Endodermal cell (in vitro differentiated cells): ENCODE measurements at places on chromosomes 5 and 9. TPM values are rescaled to one million over a fixed set of nuclear protein-coding genes. Genes with fewer than 3 reads are reported as not detected.

- peaks cover 80% of the 10 kb centered on the region for H3K36me3 ChIP-seq
- no peak overlapping the region for H3K27ac ChIP-seq
- no peaks in the 10 kb centered on the region for H3K27me3 ChIP-seq
- no peaks in the 10 kb centered on the region for H3K4me1 ChIP-seq
Measured at GRCh38 chr9:87650611-87651295, 75.2 kb upstream of the CTSL start.

DNA sequence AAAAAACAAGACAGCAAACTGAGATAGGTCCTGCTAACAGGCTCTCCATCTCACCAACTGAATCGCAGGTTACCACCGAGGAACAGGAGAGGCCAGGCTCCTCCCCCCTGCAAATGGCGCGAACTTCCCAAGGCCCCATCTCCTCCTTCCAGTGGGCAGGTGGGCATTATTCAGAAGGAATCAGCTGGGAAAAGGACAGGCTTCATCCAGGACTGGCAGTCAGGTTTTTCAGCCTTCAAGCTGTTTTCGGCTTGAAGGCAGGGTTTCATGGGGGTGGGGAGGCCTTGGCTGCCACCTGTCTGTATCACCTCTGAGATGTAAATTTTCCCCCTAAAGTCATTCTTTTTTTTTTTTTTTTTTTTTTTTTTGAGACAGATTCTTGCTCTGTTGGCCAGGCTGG is 79.4 kb downstream of the SFXN1 start:
- H3K27ac ChIP-seq: no peak overlapping the region
- peak; percentile 65 for DNase-seq
- H3K4me1 ChIP-seq: no peaks in the 10 kb centered on the region
- H3K4me3 ChIP-seq: no peak overlapping the region

- H3K27me3 ChIP-seq: no peaks in the 10 kb centered on the region
- no peak overlapping the region for H3K4me3 ChIP-seq
- no peaks in the 10 kb centered on the region for H3K36me3 ChIP-seq
- DNase-seq: peak; percentile 93
Measured at GRCh38 chr5:135569755-135570452, 8.9 kb downstream of the CXCL14 start.

DNA sequence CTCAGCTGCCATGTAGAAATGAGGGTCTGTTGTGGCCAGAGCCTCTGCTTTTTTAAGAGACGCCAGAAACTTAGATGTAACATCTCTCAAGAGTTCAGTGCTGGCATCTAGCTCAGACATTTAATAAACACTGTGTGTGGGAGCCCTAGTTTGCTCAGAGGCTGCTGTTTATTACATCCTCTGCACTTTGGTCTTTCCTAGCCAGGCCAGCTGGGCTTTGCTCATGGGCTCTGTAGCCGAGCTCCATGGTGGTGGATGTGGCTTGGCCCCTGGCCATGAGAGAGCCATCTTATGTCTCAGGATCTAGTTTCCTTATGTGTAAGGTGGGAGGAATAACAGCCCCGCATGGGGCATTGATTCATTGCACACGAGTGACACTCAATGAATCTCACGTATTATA is 30.0 kb downstream of the ARHGEF37 start:
- H3K36me3 ChIP-seq: no peaks in the 10 kb centered on the region
- no peak for DNase-seq
- H3K4me1 ChIP-seq: no peaks in the 10 kb centered on the region
- H3K4me3 ChIP-seq: no peak overlapping the region
- H3K27ac ChIP-seq: no peak overlapping the region
- no peaks in the 10 kb centered on the region for H3K27me3 ChIP-seq

DNA sequence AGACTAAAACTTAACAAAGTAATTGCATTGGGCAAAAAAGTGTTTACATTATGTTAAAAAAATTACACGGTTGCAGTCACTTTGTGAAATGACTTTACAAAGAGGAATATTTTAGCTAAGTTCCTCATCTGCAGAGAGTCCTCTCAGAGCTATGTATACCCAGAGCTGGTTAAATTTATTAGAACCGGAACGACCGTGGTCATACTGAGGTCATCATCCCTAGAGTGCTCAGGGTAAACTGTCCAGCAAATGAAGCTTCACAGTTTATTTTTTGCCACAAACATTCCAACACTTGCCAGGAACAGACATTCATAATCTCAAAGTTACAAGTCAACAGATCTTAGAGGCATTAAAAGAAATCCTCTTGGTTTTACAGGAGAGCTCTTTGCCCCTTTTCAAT is 897 bp downstream of the ROPN1L start:
- H3K27me3 ChIP-seq: peaks cover 17% of the 10 kb centered on the region
- H3K4me3 ChIP-seq: peak overlapping the region; percentile 87
- peaks cover 5% of the 10 kb centered on the region for H3K36me3 ChIP-seq
- DNase-seq: no peak

GRCh38 chr9:16821344-16821743 is 49.1 kb downstream of the BNC2 start:
- no peaks in the 10 kb centered on the region for H3K36me3 ChIP-seq
- no peaks in the 10 kb centered on the region for H3K4me1 ChIP-seq
- no peak for DNase-seq
- no peak overlapping the region for H3K27ac ChIP-seq
- H3K4me3 ChIP-seq: no peak overlapping the region
- no peaks in the 10 kb centered on the region for H3K27me3 ChIP-seq

- H3K4me1 ChIP-seq: no peaks in the 10 kb centered on the region
- H3K27ac ChIP-seq: no peak overlapping the region
Measured at GRCh38 chr5:155416765-155417164, 403.2 kb downstream of the KIF4B start.

- H3K27me3 ChIP-seq: no peaks in the 10 kb centered on the region
- H3K36me3 ChIP-seq: no peaks in the 10 kb centered on the region
- no peak overlapping the region for H3K27ac ChIP-seq
- DNase-seq: no peak
Measured at GRCh38 chr9:133562611-133563290, 28.2 kb downstream of the ADAMTSL2 start.

- H3K4me3 ChIP-seq: peak overlapping the region; percentile 89
- H3K27ac ChIP-seq: no peak overlapping the region
- H3K27me3 ChIP-seq: peaks cover 14% of the 10 kb centered on the region
- no peaks in the 10 kb centered on the region for H3K36me3 ChIP-seq
- no peak for DNase-seq
- H3K4me1 ChIP-seq: peaks cover 13% of the 10 kb centered on the region
Measured at GRCh38 chr5:150778088-150778516, 455 bp upstream of the SMIM3 start.

The LCN1 gene
- total RNA-seq: not detected in 3 replicates

DNA sequence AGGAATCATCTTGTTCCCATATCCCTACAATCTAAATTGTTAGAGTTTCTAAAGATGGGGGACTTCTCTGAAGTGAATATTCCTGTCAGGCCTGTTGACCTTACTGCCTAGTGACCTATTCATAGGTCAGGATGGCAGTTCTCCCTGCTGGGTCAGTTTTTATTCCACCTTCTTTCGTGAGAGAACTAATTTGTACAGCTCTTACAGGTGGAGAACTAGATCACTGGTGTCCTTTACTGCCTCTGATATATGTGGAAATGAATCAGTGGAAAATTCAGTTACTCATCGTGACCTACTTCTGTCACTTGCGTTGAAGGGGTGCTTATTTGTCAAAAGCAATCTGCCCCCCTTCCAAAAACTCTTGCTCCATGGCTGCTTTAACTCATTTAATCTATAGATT is 164.9 kb downstream of the CD180 start:
- no peak overlapping the region for H3K4me3 ChIP-seq
- H3K4me1 ChIP-seq: peaks cover 5% of the 10 kb centered on the region
- DNase-seq: no peak
- no peak overlapping the region for H3K27ac ChIP-seq
